ENCODE measurements at places on chromosomes 3 and 15. TPM values are rescaled to one million over a fixed set of nuclear protein-coding genes. Genes with fewer than 3 reads are reported as not detected.

LRRC2 gene
- total RNA-seq, result not detected

TEX55 gene
- not detected for total RNA-seq

UNC13C gene
- total RNA-seq, result not detected

CHAC1 gene
- 10.3 TPM for total RNA-seq

DPH3 gene
- 24.8 TPM for total RNA-seq

Measured in glomerular endothelial cell (primary cell).